Sciatic nerve (tissue), 2 donors: ENCODE measurements at places on chromosomes 2 and 18. TPM values are rescaled to one million over a fixed set of nuclear protein-coding genes. Genes with fewer than 3 reads are reported as not detected.

DNA sequence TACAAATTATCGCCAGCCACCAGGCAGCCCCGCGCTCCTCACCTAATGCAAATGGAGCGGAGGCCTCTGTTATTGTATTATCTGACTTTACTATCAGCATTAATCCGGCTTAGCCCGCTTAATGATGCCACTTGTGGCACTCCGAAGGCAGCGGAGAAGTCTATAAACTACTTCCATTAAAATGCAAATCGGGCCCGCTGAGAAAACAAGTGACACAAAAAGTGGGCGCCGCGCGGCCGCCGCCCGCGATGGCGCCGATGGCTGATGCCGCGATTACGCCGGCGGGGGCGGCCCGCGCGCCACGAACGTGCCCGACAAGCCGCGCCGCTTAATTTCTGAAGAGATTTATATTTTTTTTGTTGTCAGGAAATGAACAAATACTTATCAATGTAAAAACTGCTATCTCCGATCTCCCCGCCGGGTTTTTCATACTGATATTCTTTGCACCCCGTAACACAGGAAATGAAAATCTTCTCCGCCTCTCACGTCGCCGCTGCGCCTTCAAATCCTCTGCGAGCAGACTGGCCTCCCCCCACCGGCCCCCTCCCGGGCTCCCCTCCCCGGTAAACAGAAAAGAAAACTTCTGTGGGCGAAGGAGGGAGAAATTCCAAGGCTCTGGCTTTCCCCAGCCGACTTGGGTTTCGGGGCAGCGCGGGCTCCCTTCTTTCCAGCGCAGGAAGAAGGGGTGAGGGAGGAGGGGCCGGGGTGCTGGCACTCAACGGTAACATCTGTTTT is 221.8 kb downstream of the INSIG2 start:
- DNase-seq, result peak; percentile 61

- no peak for DNase-seq
These were observed 310.5 kb downstream of the PTPRM start for GRCh38 chr18:7877609-7878008.

- no peak for DNase-seq
These were observed 72.2 kb upstream of the RBM44 start for GRCh38 chr2:237726401-237726830.

DNA sequence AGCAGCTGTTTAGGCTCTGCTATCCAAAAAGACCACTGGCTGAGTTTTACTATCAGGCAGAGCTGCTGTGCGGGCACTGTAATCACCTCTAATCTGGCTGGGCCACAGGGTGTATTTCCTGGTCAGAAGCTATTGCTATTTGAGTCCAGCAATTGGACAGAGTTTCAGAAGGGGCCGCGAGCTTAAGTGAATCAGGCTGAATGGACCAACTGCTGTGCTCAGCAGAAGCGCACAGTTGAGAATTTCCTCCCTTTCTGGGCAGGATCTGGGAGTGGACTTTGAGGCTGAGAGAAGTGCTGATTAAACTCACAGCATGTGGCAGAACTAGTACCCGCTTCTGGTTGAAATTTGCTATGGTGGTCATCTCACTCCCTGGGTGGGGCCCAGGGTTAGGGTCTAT is 251.8 kb downstream of the INSIG2 start:
- DNase-seq, result no peak

GRCh38 chr2:174924061-174924693 is 81.0 kb downstream of the CHN1 start:
- no peak for DNase-seq

Gene TNS1
- 703 TPM for total RNA-seq

DNA sequence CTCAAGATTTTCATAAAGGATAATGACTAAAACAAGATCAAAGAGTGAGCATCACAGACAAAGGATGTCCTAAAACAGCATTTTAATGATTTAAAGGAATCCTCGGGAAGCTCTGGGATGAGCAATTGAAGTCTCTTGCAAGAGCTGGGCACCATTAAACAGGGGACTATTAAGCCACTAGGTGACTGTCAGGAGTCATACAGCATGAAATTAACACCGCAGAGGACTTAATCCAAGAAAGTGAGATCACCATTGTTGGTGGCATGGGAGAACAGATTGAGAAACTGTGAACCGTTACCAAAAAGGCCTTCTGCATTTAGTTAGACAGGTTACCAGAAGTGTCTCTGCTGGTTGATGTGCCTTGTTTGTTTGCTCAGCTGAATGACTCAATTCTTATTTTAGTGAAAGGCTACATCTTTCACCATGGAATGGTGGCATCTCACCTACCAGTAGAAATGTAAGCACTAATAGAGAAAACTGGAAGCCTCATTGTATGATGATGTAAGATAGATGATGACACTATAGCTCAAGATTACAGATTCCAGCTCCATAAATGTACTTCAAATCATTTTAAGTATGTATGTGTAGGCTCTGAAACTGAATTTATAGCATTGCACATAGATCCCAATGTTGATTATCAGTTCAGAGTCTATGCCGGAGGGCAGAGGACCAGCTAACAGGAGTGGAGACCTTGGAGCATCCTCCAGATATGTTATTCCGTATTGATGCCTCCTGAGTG is 427.6 kb downstream of the SUCLG1 start:
- no peak for DNase-seq
